ENCODE measurements at places on chromosomes 7 and 10. TPM values are rescaled to one million over a fixed set of nuclear protein-coding genes. Genes with fewer than 3 reads are reported as not detected.

The HOXA1 gene
- total RNA-seq: 3.2 TPM

The ATG9B gene
- total RNA-seq: 16.7 TPM

The PRSS58 gene
- total RNA-seq: not detected

The SPDYE2 gene
- not detected for total RNA-seq

The EIF5AL1 gene
- 1.7 TPM for total RNA-seq

The DRGX gene
- total RNA-seq: not detected

The SVOPL gene
- total RNA-seq: not detected

All from esophagus mucosa (tissue), 1 donor.